ENCODE measurements at places on chromosomes 12 and 14.
A peak's percentile ranks its signal among the peaks of the same experiment; 100 is the strongest.

DNA sequence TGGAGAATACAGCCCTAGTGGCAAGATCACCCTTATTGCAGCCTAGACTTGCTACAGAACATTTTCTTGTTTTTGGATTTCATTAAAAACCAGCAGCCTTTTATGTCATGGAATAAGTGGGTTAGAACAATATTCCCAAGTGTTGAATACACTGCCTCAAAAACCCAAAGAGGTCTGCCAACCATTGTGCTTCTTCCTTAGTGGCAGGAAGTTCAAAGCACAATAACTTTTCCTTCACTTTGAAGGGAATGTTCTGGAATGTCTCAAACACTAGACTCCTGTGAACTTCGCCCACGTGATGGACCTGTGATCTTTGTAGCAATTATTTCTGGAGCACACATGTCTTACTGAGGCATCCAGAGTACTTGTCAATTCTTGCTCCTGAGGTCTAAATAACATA lies 8.5 kb downstream of the SLC17A8 start:
- no peak for DNase-seq

DNA sequence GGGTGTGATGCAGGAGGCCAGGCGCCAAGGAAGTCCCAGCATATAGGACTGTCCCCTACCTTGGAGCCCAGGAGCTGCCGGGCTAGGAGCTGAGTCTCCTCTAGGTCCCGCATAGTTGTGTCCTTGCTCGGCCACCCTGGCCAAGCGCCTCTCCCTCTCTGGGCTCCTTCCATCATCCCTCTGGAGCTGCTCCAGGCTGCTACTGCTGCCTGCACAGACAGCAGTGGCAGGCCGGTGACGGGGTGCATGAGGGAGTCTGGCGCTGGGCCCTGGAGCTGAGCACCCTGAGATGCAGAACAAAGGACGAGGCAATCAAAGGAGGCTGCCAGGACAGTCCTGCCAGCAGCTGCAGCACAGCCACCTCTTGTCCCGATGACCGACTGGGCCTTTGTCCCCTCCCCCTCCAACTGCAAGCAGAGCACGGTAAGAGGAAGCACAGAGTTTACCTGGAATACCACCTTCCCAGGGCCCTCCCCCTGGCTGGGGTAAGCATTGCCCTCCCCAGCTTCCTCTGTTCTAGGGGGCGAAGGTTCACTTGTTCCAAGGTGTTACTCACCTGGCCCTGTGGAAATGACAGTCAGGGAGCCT lies 10.4 kb downstream of the DTX1 start:
- DNase-seq, result no peak

DNA sequence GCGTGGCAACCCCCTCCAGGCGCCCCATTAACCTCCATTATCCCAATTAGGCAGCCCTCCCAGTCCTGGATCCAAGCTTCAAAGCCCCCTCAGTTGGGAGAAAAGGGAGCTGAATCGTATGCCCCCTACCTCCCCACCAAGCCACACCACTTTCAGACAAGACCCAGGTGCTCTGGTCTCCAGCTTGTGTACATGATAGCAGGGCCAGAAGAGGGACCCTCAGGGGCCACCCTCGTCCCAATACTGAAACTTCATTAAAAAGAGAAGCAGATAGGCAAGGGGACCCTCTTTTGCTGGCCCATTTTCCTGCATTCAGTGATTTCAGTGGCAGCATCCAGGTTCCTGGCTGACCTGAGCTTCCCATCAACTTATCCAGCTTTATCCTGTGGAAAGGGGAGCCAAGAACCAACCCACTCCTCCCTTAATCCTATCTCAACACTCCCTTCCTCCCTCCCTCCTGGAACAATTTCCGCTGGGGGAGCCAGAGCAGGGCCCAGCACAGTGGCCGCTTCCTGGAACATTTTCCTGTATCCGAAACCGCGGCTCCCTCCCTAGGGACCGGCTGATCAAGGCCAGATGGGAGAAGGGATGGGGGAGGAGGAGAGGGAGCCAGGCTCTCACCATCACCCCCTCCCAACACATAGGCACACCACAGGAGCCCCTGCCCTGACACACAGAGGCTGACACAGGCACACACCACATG lies 9.5 kb upstream of the SP7 start:
- DNase-seq, result no peak

DNA sequence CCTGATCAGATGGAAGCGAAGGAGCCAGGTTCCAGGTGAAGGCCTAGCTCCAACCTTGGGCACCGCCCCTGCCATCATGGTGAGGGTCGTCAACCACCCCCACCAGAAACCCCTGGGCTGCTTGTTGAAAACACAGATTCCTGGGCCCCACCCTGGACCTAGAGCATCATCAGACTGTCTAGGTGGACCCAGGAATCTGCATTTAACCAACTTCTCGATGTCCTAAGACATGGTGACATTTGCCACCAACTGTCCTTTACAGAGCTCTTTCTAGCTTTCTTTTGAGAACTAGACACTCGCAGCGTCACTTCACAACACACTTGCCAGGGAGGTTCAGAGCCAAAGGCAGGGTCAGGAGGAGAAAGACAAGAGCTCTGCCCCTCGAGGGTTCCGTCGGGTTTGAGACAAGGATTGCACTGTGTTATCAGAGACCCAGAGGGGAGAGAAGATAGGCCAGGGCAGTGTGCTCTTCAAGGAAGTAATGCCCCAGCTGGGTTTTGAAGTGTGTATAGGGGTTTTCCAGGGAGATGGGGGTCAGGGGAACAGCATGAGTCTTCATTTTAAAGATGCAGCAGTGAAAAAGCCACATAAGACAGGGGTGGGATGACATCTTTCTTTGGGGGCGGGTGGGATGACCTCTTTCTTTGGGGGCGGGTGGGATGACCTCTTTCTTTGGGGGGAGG lies 24.6 kb downstream of the RFLNA start:
- no peak for DNase-seq

DNA sequence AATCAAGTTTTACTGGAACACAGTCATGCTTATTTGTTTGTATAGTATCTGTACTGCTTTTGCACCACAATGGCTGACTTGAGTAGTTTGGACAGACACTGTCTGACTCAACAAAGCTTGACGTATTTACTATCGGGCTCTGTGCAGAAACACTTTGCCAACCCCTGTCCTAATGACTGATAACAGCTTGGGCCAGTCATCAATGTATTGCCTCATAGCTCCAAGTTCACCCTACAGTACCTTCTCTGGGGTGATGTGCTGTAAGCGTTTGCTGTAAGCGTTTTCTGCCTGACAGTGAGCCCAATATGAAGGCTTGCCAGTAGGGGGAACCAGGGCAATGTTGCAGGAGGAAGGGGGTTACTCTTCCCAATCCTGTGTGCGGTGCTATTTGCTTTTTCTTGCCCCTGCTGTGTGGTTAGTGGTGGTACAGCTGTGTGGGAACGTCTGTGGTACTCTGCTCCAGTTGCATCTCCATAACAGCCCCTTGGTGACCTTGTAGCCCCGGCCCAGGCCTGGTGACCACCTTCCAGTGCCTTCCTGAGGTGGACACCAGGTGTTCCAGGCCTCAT lies 5.4 kb upstream of the CCDC177 start:
- no peak for DNase-seq

GRCh38 chr12:12925388-12925787 lies 26.6 kb downstream of the GPRC5D start:
- DNase-seq, result no peak

- no peak for DNase-seq
Observed at GRCh38 chr14:31955936-31956579, 121.0 kb upstream of the ARHGAP5 start.

- DNase-seq, result no peak
Observed at GRCh38 chr12:63994704-63995103, 150.2 kb downstream of the SRGAP1 start.

DNA sequence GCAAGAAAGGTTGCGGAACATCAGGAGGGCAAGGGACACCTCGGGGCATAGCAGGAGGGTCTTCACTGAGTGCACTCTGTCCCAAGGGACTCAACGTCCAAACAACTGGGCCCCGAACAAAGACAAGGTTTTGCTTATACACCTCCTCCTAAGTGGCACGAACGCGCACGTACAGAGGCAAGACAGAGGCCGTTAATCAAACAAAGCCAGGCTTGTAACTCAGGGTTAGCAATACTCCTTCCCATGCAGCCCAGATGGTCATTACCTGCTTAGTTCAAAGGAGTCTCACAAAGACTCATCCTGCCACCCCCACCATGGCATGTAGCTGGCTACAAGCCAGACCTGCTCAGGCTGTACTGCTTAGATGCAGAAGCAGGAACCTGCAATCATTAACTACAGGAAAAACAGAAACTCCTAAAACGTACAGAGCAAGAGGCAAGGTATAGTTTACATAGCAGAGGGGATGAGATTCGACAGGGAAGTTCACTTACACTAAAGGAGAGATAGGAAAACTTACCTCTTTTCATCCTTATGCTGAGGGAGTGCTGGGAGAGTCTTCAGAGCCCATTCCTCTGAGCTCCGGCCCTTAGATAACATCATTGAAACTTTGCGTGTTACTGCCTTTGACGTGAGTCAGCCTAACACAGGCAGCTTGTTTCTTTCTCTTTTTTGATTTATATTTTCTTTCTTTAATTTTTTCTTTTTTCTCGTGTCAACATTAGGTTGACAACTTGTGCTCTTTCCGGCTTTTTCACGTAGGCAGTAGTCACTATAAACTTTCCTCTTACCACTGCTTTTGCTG lies 1319.1 kb downstream of the TMEM121 start:
- peak; percentile 49 for DNase-seq

GRCh38 chr12:91111366-91112325 lies at the start of gene LUM:
LUM (minus strand) TSS chr12:91111494; CDS start chr12:91108979, 2,515 bp downstream.
- no peak for DNase-seq

DNA sequence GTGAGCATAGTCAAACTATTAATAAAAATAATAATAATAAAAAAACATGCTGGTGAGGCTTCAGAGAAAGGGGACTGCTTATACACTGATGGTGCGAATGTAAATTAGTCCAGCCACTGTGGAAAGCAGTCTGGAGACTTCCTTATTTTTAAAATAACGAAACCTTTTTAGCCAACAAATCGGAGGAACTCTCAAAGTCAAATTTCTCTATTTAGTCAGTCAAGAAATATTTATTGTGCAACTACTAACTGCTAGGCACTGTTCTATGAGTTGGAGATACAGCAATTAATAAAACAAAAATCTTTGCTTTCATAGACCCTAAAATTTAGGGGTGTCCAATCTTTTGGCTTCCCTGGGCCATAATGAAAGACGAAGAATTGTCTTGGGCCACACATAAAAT lies 10.8 kb downstream of the TAOK3 start:
- no peak for DNase-seq

DNA sequence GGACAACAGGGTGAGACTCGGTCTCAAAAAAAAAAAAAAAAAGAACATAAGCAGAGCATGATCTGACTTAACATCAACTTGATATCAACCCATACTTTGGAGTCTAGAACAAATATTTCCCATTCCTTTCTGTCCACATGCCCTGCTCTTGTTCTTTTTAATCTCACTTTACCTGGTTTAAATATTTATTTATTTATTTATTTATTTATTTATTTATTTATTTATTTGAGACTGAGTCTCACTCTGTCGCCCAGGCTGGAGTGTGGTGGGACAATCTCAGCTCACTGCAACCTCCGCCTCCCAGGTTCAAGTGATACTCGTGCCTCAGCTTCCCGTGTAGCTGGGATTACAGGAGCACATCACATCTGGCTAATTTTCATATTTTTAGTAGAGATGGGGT lies 19.6 kb upstream of the LRP6 start:
- DNase-seq, result no peak

- no peak for DNase-seq
Observed at GRCh38 chr12:128178565-128178964, 88.4 kb upstream of the TMEM132C start.

GRCh38 chr12:131675126-131676080 lies 35.5 kb upstream of the SFSWAP start:
- no peak for DNase-seq

DNA sequence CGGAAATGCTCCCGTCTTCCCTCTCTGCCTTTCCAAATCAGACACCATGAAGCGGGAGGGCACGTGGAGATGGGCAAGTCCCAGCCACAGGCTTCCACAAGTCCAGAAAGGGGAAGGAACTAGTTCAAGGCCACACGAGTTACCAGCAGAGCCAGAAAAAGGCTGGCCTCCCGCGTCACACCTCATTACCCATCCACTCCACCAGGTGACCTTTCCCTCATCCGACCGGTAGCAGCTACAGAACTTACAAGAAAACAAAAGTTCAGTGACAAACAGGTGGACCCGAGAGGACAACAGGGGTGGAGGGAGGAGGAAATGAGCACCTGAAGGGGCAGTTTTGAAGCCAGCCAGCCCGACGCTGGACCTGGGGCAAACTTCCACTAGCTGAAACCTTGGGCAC lies 46.9 kb downstream of the CHGA start:
- no peak for DNase-seq

DNA sequence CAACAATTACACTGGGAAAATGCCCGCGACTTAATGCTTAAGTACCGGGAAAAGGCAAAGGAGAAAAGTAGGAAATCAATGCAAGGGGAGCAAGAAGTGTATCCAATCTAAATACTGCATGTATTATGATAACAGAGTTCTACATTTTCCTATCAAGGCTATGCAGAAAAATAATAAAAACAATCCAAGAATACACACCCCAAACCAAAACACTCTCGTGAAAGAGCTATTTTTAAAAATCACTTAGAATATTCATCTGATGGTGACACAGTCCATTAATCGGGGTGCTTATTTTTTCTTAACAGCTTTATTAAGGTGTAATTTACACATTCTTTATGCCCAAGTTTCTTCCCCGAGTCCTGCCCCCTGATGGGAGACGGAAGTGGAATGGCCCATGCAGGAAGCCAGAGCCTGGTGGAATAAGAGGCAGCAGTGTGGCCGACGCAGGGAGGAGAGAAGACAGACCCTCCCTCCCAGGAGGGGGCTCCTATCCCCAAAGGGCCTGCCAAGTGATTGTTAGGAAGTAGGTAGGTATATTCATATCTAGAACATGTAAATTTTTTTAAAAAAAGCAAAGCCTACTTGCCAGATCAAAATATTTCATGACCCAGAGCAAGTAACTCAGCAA lies 174.3 kb downstream of the FOXN3 start:
- DNase-seq, result no peak

- DNase-seq, result peak; percentile 53
Observed at GRCh38 chr14:75070383-75070782, 942 bp downstream of the ZC2HC1C start.

- no peak for DNase-seq
Observed at GRCh38 chr12:6839482-6840201, 1.1 kb upstream of the GNB3 start.

DNA sequence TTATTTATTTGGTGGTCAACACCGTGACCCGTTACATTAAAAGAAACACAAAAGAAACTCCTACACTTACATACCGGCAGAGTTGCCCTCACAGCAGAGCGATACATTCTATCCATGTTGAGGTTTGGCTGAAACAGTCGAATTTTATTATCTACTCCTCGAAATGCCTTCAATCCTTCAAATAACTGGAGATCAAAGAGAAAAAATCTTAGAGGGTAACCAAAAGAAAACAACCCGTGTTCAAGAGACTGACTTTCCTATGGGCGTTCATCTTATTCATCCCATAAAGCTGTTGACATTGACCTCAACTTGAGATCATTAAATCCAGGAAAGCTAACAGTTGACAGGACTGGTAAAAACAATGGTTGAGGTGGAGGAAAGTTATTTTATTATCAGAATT lies 67.7 kb downstream of the BCAT1 start:
- no peak for DNase-seq

GRCh38 chr14:78018283-78018682 lies 151.9 kb upstream of the NRXN3 start:
- DNase-seq, result no peak

- DNase-seq, result no peak
Observed at GRCh38 chr12:64172143-64172970, 49.7 kb downstream of the KICS2 start.

All from breast epithelium (tissue), 4 donors.